ENCODE measurements at places on chromosomes 4 and X.

GRCh38 chrX:77436682-77437081 lies 10.5 kb upstream of the FGF16 start:
- DNase-seq: no peak

GRCh38 chr4:11635342-11635741 lies 206.6 kb upstream of the HS3ST1 start:
- DNase-seq: no peak

GRCh38 chr4:33160126-33160525 lies 2440.0 kb downstream of the PCDH7 start:
- peak; percentile 33 for DNase-seq

- DNase-seq: no peak
Observed at GRCh38 chrX:131671735-131672134, 127.9 kb downstream of the OR13H1 start.

- DNase-seq: no peak
Observed at GRCh38 chrX:64427787-64428186, 32.5 kb upstream of the MTMR8 start.

GRCh38 chr4:5409972-5410618 lies 298.3 kb downstream of the EVC2 start:
- no peak for DNase-seq

GRCh38 chrX:44947995-44948394 lies 75.0 kb downstream of the KDM6A start:
- DNase-seq: no peak

- no peak for DNase-seq
Observed at GRCh38 chr4:182175788-182176519, 67.2 kb upstream of the TENM3 start.

- DNase-seq: no peak
Observed at GRCh38 chrX:38930474-38930873, 129.2 kb downstream of the MID1IP1 start.

DNA sequence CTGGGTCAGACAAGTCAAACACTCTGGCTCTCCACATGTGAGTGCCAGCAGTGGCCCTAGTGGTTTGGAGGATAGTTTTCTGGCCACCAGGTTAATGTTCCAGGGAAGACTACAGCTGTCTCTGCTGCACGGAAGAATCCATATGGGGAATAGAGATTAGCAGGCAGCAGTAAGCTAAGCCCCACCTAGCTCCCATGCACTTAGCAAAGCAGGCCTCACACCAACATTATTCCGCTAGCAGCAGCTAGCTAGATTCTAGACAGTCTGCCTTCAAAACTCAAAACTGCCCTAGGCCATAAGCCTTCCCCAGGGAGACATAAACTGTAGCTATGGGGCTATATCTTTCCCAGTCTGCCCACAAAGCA lies 203.4 kb downstream of the CHIC1 start:
- DNase-seq: peak; percentile 69

DNA sequence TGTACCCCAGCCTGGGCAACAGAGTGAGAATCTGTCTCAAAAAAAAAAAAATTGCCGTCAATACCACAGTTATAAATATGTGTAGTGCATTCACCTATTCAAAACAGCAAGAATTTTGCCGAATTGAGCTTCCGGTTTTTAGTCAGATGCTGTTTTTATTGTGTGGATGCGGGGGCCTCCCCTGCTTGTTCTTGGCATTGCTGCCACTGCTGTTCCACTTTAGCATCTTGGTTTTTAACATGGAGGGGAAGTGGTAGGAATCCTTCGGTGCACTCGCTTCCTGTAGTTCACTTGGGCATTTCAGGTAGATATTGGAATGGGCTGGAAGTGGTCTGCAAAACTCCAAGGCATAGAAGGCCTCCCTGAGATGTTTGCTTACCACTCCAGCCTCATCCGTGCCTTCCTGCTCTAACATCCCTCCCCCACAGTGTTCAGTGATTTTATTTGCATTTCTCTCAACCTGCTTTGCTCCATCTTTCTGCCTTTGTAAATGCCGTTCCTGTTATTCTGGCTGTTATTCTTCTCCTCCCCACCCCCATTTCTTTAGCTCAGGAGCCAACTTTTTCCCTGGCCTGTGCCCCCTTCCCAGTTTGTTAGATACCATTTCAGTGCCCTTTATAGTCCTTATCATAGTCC lies 25.5 kb downstream of the MOB1B start:
- no peak for DNase-seq

DNA sequence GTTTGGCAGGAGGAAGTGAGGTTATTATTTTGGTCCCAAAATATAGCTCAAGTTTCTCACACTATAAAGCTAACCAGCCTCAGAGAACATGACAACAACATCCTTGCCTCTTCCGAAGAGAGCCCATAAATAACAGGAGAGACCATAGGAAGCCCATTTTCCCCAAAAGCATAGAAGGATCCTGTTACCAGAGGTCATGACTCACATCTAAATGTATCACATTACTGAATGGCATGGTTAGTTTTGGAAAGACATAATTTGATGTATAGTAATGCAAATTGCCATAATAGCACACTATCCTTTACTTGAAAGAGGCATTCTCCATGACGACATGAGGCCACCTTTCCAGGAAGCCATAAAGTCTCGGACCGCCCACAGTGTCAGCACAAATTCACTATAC lies 238.8 kb upstream of the GRIA3 start:
- no peak for DNase-seq

DNA sequence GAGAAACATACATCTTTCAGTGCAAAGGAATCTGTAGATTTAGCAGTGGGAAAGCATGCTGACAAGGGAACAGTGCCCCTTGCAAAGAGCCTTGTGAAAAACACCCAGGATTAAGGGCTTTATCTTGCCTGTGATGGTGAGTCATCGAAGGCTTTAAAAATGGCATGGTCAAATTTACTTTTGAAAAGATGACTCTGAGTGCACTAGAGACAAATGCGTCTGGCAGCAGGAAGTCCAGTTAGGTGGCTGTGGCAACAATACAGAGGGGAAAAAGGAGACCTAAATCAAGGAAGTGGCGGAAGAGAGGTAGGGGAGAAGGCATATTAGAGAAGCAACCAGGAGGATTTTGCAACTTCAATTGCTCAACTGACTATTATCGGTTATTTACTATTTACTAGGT lies 472.6 kb upstream of the CPEB2 start:
- DNase-seq: no peak

DNA sequence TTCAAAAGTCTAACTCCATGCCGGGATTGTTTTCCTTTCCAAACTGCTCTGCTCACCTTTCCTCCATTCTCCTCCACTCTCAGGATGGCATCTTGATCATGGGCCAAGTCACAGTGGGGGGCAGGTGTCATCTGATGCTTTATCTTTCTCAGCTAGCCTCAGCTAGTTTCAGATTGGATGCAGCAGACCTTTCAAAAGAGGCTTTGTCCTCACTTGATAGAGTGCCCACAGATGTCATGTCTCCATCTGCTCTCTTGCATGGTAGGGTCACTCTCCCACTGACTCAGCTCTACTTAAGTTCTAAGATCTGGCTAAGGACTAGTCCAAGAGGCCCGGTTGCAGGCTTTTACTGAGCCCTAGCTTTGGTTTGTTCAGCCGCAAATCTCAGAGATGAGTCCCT lies 341.8 kb upstream of the GALNT7 start:
- no peak for DNase-seq

DNA sequence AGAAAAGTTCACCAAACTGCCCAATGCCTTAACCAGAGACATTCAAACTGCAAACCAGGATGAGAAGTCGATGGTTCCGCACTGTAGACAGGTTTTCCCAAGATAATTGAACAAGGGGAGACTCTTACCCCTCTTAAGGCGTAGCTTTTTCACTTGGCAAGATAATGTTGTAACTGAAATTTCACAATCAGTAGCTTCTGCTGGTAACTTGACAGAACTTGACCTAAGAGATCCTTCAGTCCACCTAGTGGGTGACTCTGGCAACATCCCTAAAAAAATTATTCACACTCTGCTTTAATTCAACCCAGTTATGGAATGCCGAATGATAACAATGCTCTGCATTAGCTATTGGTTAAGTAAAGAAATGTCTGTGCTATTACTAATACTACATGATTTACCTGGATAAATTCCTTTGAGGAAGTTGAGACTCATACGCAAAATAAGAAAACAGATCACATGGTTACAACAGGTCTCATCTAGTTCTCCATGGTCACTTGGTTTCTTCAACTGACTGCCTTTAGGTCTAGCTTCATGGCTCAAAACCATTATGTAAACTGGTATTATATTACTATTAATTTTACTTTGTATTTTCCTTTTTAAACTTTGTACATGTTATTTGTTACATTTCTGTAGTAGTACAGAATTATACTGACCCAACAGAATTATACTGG lies 9.1 kb downstream of the ELF2 start:
- DNase-seq: peak; percentile 34

DNA sequence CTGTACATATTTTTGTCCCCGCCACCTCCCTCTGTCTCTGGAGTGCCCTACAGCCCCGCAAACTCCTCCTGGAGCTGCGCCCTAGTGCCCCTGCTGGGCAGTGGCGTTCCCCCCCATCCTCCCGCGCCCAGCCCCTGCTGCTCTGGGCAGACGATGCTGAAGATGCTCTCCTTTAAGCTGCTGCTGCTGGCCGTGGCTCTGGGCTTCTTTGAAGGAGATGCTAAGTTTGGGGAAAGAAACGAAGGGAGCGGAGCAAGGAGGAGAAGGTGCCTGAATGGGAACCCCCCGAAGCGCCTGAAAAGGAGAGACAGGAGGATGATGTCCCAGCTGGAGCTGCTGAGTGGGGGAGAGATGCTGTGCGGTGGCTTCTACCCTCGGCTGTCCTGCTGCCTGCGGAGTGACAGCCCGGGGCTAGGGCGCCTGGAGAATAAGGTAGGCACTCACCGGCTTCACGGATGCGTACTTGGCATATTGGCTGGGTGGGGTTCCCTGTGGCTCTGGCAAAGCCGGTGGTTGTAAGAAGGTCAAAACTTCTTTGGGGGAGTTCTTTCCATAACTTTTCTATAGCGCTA lies 653 bp downstream of the HHIP start:
- peak; percentile 78 for DNase-seq

DNA sequence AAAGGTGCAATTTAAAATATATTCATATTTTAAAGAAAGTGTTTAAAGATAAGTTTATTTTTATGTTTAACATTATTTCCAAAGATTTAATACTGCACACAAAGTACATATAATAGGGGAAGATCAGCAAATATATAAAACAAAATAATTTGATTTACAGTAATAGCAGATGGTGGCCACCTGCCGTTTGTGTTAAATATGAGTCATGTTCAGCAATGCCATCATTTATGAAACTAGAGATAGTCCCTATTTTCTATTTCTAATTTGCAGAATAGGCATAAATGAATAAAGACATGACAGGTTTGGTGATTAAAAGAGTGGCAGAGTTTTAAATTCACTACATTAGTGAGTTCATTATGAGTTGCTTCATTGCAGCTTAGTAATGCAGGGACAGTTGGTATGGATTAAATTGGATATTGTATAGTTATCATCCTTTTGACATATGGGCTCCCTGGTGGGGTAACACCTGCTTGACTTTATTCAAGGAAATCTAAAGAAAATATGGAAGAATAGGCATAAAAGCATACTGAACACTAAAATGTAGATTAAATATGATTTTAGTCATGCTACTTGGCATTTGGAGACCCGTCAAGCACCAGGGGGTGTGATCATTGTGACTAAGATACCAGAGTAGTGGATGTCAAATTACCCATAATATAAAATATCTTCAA lies 78.8 kb upstream of the BANK1 start:
- peak; percentile 29 for DNase-seq

GRCh38 chr4:17288151-17288550 lies 223.7 kb downstream of the QDPR start:
- no peak for DNase-seq

- DNase-seq: peak; percentile 56
Observed at GRCh38 chrX:150362599-150363481, at the start of gene MAMLD1. TSS of gene MAMLD1 (plus strand) at chrX:150363317. CDS start at chrX:150445517, 82,200 bp downstream.

- DNase-seq: no peak
Observed at GRCh38 chrX:17247144-17247543, 127.9 kb upstream of the NHS start.

- no peak for DNase-seq
Observed at GRCh38 chr4:121734571-121734970, 30.4 kb downstream of the SMIM43 start.

All from D341Med (cell line).